ENCODE measurements at places on chromosomes 1 and 21. TPM values are rescaled to one million over a fixed set of nuclear protein-coding genes. Genes with fewer than 3 reads are reported as not detected.
A peak's percentile ranks its signal among the peaks of the same experiment; 100 is the strongest.

- no peak for DNase-seq
- no peaks in the 10 kb centered on the region for H3K4me1 ChIP-seq
- H3K27me3 ChIP-seq: no peaks in the 10 kb centered on the region
- H3K36me3 ChIP-seq: no peaks in the 10 kb centered on the region
Observed at GRCh38 chr1:190373705-190374336, 103.8 kb downstream of the BRINP3 start.

GRCh38 chr1:222331765-222332164 is 216.1 kb downstream of the HHIPL2 start:
- no peaks in the 10 kb centered on the region for H3K4me1 ChIP-seq
- H3K27me3 ChIP-seq: no peaks in the 10 kb centered on the region
- no peak overlapping the region for H3K4me3 ChIP-seq
- no peak for DNase-seq
- no peaks in the 10 kb centered on the region for H3K36me3 ChIP-seq
- no peak overlapping the region for H3K27ac ChIP-seq

GRCh38 chr1:59298026-59298583 is 1.2 kb downstream of the FGGY start:
- H3K27ac ChIP-seq: peak overlapping the region; percentile 93
- H3K4me3 ChIP-seq: no peak overlapping the region
- no peaks in the 10 kb centered on the region for H3K36me3 ChIP-seq
- DNase-seq: no peak
- no peaks in the 10 kb centered on the region for H3K27me3 ChIP-seq

- H3K36me3 ChIP-seq: no peaks in the 10 kb centered on the region
- H3K4me3 ChIP-seq: no peak overlapping the region
- no peak for DNase-seq
Observed at GRCh38 chr1:157971769-157972168, 21.7 kb upstream of the KIRREL1 start.

GRCh38 chr1:180261524-180262155 is 31.6 kb downstream of the LHX4 start:
- no peak overlapping the region for H3K4me3 ChIP-seq
- DNase-seq: no peak
- no peaks in the 10 kb centered on the region for H3K36me3 ChIP-seq
- no peaks in the 10 kb centered on the region for H3K4me1 ChIP-seq
- peaks cover 22% of the 10 kb centered on the region for H3K27me3 ChIP-seq

Gene COL11A1
- total RNA-seq: 61.9 TPM

Gene GBP5
- total RNA-seq: 3.5 TPM

- no peaks in the 10 kb centered on the region for H3K36me3 ChIP-seq
- no peaks in the 10 kb centered on the region for H3K27me3 ChIP-seq
- H3K27ac ChIP-seq: peak overlapping the region; percentile 31
- no peak overlapping the region for H3K4me3 ChIP-seq
- peaks cover 34% of the 10 kb centered on the region for H3K4me1 ChIP-seq
- peak; percentile 89 for DNase-seq
Observed at GRCh38 chr1:46613661-46614603, 2.7 kb downstream of the MOB3C start.

Gene VTCN1
- total RNA-seq: not detected

Gene GBP3
- 18.5 TPM for total RNA-seq

DNA sequence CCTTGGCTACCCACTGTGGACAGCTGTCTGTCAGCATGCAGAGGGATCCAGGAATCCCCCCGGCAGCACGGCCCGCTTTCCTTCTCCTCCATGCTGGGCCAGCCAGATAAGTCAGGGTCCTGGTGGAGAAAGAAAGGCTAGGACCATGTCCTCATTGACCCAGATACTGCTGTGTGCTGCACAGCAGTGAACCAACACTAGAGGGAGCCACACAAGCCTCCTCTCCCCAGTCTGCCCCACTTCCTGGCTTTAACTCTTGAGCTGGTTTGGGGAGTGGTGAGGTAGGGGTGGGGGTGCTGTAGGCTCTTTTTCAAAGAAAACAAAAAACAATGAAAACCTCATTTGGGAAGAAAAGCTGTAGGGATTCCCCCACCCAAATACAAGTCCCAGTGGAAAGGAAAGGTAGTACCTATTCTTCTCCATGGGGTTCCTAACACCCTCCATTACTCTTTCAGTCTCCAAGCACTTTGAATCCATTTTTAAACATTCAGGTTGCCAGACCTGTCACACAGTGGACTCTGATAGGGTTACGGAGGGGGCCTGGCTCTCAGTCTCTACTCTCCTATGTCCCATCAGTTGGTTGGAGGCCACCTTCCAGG is 84.9 kb upstream of the CD1D start:
- H3K27me3 ChIP-seq: no peaks in the 10 kb centered on the region
- DNase-seq: peak; percentile 18
- peaks cover 43% of the 10 kb centered on the region for H3K36me3 ChIP-seq
- no peak overlapping the region for H3K4me3 ChIP-seq
- no peak overlapping the region for H3K27ac ChIP-seq

Gene ASCL5
- not detected for total RNA-seq

Gene KRTAP13-2
- total RNA-seq: not detected

DNA sequence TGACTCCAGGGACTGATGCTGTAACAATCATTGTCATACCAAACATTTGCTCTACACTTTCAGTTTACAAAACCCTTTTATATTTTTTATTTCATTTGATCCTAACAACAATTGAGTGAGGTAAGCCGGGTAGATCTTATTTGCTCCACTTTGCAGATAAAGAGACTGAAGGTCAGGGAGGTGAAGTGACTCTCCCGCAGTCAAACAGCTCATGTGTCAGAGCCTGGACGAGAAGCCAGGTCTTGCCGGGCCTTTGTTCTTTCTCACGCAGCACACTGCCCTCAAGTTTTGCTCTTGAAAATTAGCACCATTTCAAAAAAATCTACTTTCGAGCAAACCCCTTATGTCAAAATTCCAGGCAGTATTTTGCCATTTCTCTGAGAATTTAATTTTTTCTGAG is 65.2 kb downstream of the CD247 start:
- no peak overlapping the region for H3K4me3 ChIP-seq
- peak; percentile 45 for DNase-seq
- H3K36me3 ChIP-seq: no peaks in the 10 kb centered on the region
- H3K27me3 ChIP-seq: no peaks in the 10 kb centered on the region
- peaks cover 13% of the 10 kb centered on the region for H3K4me1 ChIP-seq

DNA sequence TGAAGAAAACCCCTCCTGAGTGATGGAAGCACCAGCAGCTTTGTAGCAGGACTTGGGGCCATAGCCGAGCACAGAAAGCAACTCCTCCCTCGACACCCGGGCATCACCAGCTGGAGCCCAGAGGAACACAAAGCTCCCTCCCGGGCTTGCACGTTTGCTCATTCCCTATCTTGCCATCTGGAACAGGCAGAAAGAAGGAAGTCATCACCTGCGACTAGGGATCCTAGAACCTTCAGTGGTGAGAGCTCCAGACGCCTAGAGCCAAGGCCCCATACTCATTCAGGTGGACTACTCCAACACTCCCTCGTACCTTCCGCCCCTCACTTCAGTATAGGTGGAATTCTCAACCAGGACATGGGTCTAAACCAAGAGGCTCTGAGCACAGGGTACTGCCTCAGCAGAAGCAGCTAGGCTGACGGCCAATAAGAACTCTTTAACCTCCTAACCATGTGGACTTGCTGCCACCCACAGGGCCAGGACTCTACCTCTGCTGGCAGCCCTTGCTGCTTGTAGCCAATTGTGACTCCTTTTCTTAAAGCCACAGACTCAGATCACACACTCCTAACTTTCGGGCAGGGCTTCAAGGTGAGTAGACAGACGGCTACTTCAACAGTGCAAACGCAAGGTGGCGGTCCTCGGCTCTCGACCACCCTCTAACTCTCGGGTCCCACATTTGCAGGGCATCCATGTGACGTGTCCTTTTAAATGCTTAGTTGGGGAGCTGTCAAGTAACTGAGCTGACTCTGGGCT is 65.4 kb downstream of the NPHP4 start:
- no peak overlapping the region for H3K4me3 ChIP-seq
- H3K27ac ChIP-seq: no peak overlapping the region
- H3K27me3 ChIP-seq: no peaks in the 10 kb centered on the region
- H3K4me1 ChIP-seq: peaks cover 4% of the 10 kb centered on the region
- H3K36me3 ChIP-seq: no peaks in the 10 kb centered on the region

- H3K4me1 ChIP-seq: no peaks in the 10 kb centered on the region
- DNase-seq: no peak
- H3K27me3 ChIP-seq: no peaks in the 10 kb centered on the region
- H3K27ac ChIP-seq: no peak overlapping the region
Observed at GRCh38 chr1:14094611-14095400, 394.8 kb downstream of the PRDM2 start.

Gene S1PR1
- total RNA-seq: 45.6 TPM

GRCh38 chr21:30882866-30883597 is 1.7 kb upstream of the KRTAP11-1 start:
- no peak for DNase-seq
- no peaks in the 10 kb centered on the region for H3K27me3 ChIP-seq
- H3K4me1 ChIP-seq: no peaks in the 10 kb centered on the region
- no peak overlapping the region for H3K27ac ChIP-seq

DNA sequence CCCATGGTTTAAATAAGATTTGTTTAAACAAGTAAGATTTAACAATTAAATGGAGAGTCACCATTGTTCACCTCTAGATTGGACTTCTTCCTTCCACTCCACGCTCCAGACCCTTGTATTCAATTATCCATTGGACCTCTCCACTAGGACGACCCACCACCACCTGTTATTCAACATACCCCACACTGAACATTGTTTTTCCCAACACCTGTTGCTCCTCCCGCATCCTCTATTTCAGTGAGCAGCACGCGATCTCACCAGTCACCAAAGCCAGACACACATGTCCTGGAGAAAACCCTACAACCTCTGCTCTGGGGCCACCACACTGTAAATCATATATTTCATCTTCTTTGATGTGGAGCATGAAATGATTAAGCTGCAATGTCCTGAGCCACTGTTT is 28.6 kb downstream of the ATP8B2 start:
- no peak for DNase-seq
- H3K36me3 ChIP-seq: no peaks in the 10 kb centered on the region
- no peak overlapping the region for H3K27ac ChIP-seq
- peaks cover 12% of the 10 kb centered on the region for H3K4me1 ChIP-seq

Gene LRRC3
- total RNA-seq: 2.4 TPM

- no peaks in the 10 kb centered on the region for H3K36me3 ChIP-seq
- no peak overlapping the region for H3K27ac ChIP-seq
- no peak for DNase-seq
- H3K27me3 ChIP-seq: no peaks in the 10 kb centered on the region
- H3K4me3 ChIP-seq: no peak overlapping the region
Observed at GRCh38 chr21:26412885-26413284, 160.2 kb downstream of the CYYR1 start.

- H3K36me3 ChIP-seq: no peaks in the 10 kb centered on the region
- H3K27me3 ChIP-seq: no peaks in the 10 kb centered on the region
- no peak overlapping the region for H3K4me3 ChIP-seq
- H3K27ac ChIP-seq: no peak overlapping the region
- peaks cover 11% of the 10 kb centered on the region for H3K4me1 ChIP-seq
Observed at GRCh38 chr1:54359393-54360162, 46.6 kb downstream of the SSBP3 start.

Gene PLEKHA6
- total RNA-seq: 4.8 TPM

- H3K36me3 ChIP-seq: no peaks in the 10 kb centered on the region
- H3K4me3 ChIP-seq: no peak overlapping the region
- H3K27ac ChIP-seq: no peak overlapping the region
- H3K4me1 ChIP-seq: peaks cover 55% of the 10 kb centered on the region
Observed at GRCh38 chr1:197913495-197914276, 3.5 kb upstream of the LHX9 start.

All from adrenal gland (tissue), 19 donors.